ENCODE measurements at places on chromosomes 11 and 22.

GRCh38 chr22:48370508-48371325 is 1457.0 kb downstream of the BRD1 start:
- no peak for DNase-seq

DNA sequence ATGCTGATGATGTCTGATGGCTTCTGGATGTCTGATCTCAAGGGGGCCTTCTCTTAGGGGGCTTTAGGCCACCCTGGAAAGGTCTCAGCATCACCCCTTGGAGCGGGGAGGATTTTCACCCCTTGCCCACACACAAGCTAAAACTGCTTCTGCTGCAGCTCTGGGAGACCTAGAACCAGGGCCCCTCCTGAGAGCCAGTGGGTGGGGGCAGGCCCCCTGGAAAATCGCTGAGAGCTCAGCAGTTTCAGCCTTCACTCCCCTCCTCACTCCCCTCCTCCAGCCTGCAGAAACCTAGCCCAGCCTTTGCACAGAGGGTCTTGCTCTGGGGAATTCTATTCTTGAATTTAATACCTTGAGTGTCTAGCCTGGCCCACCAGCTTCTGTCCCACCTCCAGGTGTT is 17.2 kb downstream of the CD6 start:
- DNase-seq, result no peak

- no peak for DNase-seq
Measured at GRCh38 chr11:100438376-100438775, 248.7 kb upstream of the ARHGAP42 start.

GRCh38 chr11:110435780-110436717 is 6.3 kb downstream of the FDX1 start:
- DNase-seq, result no peak

- no peak for DNase-seq
Measured at GRCh38 chr22:19003508-19003907, 67.4 kb upstream of the PRODH start.

DNA sequence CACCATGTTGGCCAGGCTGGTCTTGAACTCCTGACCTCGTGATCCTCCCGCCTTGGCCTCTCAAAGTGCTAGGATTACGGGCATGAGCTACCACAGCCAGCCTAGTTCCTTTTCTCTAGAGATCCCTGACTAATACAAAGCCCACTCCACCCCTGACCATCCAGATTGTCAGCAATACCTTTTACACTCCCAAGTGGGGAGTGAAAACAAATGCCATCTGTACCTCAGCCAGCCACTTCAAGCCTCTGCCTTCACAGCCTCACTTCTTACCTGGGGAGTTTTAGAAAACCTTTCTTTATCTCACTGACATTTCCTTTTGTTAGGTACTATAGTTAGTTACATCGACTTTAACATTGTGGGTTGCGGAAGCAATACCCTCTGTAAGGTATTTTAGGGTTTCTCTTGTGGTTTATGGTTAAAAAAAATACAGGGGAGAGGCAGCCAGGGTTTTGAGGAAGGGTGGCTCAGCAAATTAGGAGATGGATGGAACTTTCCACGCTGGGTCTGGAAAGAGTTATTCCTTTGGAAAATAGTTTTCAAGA is 8.9 kb downstream of the TOM1 start:
- no peak for DNase-seq

DNA sequence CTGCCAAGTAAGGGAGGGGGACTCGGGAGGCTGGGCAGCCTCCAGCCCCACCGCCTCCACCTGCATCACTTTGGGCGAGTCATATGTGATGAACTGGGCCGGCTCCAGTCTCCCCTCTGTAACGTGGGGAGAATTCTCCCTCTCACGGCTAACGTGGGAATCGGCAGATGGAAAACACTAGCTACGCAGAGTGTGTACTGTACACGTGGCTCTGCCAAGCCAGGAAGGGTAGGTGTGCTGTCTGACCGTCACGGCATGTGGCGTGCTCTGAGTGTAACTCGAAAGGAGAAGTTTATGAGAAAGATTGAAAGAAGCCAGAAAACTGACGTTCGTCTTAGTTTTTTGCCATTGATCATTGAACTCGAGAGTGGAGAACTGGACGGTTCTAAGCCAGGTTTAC is 13.7 kb downstream of the TRMU start:
- no peak for DNase-seq

DNA sequence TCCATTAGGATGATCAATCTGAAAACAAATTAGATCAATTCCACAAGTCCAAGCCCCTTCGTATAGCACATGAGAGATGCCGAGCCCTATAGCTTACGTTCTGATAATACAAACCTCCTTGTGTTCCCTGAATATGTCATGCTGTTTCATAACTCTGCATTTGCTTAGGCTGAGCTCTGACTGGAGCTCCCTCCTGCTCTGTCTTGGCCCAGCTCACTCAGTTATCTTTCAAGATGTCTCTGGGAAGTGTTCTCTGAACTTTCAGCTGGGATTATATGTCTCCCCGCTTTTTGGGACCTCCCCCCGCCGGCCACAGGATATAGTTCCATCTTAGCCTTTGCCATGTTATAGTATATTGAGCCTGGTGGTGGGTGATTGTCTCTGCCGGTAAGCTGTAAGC is 44.0 kb downstream of the FDX1 start:
- DNase-seq, result no peak

GRCh38 chr11:115333121-115333520 is 171.1 kb downstream of the CADM1 start:
- DNase-seq, result no peak

- no peak for DNase-seq
Measured at GRCh38 chr22:44221710-44222475, 41.2 kb downstream of the PARVG start.

DNA sequence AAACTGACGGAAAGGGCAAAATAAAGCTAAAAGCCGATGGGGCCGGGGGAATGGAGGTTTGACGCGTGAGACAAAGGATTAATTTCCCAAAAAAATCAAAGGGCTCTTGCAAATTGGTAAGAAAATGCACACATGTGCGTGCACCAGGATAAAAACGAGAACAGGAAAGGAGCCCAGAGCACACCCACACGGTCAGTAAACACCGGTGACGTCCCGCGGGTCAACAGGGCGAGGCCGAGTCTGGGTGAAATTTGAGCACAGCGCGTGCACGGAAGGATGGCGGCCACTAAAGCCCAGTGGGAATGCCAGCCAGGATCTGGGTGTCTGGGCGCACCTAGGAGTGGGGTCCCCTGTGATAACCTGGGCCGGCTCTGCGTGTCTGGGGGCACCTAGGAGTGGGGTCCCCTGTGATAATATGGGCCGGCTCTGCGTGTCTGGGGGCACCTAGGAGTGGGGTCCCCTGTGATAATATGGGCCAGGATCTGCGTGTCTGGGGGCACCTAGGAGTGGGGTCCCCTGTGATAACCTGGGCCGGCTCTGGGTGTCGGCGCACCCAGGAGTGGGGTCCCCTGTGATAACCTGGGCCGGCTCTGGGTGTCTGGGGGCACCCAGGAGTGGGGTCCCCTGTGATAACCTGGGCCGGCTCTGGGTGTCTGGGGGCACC is 44.4 kb downstream of the BRSK2 start:
- no peak for DNase-seq

Data from activated naive CD8-positive, alpha-beta T cell treated with anti-CD3 and anti-CD28 coated beads, Interleukin-2, amount 50 U/mL, for 24 hours (primary cell).